T-helper 17 cell (primary cell): ENCODE measurements at places on chromosomes 3 and 15. TPM values are rescaled to one million over a fixed set of nuclear protein-coding genes. Genes with fewer than 3 reads are reported as not detected.

- DNase-seq, result no peak
Measured at GRCh38 chr15:90268415-90268814, 2.9 kb downstream of the NGRN start.

- no peak for DNase-seq
Measured at GRCh38 chr15:48541341-48542278, 103.9 kb downstream of the FBN1 start.

DNA sequence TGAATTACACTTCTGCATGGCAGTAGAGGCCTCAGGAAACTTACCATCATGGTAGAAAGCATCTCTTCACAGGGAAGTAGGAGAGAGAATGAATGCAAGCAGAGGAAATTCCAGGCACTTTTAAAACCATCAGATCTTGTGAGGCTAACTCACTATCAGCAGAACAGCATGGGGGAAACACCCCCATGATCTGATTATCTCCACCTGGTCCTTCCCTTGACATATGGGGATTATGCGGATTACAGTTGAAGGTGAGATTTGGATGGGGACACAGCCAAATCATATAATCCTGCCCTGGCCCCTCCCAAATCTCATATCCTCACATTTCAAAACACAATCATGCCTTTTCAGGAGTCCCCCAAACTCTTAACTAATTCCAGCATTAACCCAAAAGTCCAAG lies 691.1 kb downstream of the SI start:
- DNase-seq, result no peak

- DNase-seq, result no peak
Measured at GRCh38 chr15:45148076-45149059, 18.6 kb downstream of the DUOX1 start.

DNA sequence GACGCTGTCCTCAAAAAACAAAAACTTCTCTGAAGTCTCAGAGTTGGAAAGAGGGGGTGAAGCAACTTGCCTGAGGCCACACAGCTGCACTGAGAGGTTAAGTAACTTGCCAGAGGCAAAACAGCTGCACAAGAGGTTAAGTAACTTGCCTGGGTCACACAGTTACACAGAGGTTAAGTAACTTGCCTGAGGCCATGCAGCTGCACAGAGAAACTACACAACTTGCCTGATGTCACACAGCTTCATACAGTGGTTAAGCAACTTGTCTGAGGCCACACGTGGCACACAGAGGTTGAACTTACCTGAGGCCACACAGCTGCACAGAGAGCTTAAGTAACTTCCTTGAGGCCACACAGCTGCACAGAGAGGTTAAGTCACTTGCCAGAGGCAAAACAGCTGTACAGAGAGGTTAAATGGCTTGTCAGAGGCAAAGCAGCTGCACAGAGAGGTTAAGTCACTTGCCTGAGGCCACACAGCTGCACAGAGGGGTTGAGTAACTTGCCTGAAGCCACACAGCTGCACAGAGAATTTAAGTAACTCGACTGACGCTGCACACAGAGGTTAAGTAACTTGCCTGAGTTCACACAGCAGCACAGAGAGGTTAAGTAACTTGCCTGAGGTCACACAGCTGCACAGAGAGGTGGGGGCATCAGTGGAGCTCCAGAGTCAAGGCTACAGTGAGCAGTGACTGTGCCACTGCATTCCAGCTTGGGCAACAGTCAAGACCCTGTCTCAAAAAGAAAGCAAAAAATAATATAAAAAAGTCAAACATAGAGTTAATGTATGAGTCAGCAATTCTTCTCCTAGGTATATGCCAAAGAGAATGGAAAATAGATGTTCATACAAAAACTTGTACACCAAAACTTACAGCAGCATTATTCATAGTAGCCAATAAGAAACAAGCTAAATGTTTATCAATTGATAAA lies 12.0 kb upstream of the ACAD9 start:
- no peak for DNase-seq

Gene TM4SF18
- not detected for total RNA-seq

GRCh38 chr3:30578986-30579579 lies 27.3 kb upstream of the TGFBR2 start:
- no peak for DNase-seq

DNA sequence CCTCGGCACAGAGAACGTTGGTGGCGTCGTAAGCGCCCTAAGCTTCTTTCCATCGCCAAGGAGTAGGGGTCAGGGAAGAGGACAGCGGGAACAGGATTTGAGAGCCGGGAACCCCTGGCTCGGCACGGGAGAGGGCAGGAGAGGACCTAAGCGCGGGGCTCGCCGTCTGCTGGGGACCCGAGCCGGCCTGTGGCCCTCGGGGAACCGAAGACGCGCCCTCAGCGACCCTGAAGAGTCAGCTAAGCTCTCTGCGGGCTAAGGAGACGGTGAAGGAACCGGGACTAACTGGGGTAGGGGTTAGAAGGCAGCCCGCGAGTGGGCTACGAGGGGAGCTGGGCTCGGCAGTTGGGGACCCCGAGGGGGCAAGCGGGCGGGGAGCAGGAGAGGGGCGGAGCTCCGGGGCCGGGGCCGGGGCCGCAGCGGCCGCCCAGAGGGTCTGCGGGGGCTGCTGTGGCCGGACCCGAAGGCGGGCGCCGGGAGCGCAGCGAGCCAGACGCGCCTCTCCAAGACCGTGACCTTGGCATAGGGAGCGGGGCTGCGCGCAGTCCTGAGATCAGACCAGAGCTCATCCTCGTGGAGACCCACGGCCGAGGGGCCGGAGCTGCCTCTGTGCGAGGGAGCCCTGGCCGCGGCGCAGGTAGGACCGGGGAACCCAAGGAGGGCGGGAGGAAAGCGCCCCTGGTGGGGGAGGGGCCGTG lies 574 bp downstream of the CASR start:
- no peak for DNase-seq

- DNase-seq, result no peak
Measured at GRCh38 chr15:39447346-39447745, 133.5 kb upstream of the THBS1 start.

- DNase-seq, result no peak
Measured at GRCh38 chr15:88431441-88431840, 35.7 kb downstream of the MRPL46 start.

DNA sequence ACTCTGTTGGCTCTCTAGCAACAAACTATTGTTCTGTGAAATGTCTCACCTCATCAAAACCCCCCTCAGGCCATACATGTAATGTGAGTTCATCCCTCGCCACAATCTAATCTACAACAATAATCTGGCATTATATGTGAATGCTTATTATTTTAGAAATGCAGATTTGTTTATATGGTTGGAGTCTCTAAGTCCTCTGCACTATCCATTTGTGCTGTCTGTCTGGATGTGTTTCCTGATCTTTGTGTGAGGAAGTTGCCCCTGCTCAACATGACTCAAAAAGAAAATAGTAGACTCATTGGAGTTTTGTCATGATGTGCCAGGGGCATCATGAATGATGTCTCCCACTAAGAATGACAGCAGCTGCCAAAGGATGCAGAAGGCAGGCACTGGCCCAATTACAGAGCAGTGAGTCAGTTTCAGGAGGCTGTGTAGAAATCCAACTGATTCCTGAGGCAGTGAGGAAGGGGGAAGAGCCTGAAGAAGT lies 161.6 kb upstream of the PDZRN3 start:
- no peak for DNase-seq

- no peak for DNase-seq
Measured at GRCh38 chr3:176479248-176479647, 718.0 kb downstream of the TBL1XR1 start.

Gene CAPN3
- 10.6 TPM for total RNA-seq

DNA sequence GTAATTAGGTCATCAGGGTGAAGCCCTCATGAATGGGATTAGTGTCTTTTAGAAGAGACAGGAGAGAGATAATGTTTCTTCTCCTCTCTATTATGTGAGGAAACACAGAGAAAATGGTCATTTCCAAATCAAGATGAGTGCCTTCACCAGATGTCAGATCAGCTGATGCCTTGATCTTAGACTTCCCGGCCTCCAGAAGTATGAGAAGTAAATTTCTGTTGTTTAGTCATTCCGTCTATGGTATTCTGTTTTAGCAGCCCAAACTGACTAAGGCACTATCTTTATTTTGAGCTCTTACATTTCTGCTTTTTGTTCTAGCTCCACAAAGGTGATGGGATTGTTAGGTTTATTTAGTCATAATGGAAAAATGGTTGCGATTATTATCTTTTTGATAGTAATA lies 273.2 kb upstream of the GADL1 start:
- no peak for DNase-seq

Gene ESYT3
- not detected for total RNA-seq

- no peak for DNase-seq
Measured at GRCh38 chr3:177045767-177046166, 151.5 kb downstream of the TBL1XR1 start.

GRCh38 chr3:65871305-65872141 lies 167.2 kb downstream of the MAGI1 start:
- no peak for DNase-seq
